ENCODE measurements at places on chromosomes 7 and 10.

- no peak for DNase-seq
Measured at GRCh38 chr7:70637726-70638125, 494.2 kb upstream of the GALNT17 start.

DNA sequence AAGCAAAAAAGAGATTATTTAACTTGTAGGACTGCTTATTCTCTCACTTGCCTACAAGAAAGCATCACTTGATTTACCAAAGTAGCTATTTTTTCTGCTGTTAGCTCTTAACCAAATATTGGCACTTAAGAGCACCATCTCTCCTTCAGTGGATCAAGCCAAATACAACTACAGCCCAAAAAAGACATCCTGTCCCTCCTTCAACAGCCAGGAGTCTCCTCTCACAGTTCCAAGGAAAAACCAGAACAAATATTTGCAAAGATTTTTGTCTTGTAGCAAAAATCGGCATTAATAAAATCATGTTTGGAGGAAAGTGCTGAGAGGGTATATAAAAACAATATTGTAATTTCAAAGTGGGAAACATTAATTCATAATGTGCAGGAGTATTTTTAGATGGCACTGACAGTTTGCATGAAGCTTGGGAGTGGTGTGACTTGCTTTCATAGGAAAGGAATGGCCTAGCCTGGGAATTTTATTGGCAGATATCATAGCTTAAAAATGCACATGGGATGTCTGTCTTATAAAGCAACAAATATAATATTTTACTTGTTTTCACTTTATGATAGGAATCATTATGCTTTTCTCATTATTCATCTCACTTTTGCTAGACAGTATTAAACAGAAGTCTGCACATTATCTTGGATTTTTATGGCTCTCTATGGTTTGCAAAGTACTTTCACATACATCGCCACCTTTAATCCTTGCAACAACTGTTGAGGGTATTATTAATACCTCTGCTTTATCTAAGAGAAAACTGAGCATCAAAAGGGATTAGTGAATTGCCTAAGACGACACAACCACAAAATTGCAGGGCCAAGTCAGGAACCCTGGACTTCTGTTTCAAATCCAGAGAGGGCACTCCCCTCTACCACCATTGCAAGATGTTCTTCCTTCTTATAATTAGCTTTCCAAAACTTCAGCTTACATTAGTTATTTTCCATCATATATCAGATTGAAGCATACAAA, 103.5 kb downstream of the AGMO start:
- no peak for DNase-seq

- DNase-seq, result no peak
Measured at GRCh38 chr10:70730955-70731354, 54.2 kb downstream of the TBATA start.

DNA sequence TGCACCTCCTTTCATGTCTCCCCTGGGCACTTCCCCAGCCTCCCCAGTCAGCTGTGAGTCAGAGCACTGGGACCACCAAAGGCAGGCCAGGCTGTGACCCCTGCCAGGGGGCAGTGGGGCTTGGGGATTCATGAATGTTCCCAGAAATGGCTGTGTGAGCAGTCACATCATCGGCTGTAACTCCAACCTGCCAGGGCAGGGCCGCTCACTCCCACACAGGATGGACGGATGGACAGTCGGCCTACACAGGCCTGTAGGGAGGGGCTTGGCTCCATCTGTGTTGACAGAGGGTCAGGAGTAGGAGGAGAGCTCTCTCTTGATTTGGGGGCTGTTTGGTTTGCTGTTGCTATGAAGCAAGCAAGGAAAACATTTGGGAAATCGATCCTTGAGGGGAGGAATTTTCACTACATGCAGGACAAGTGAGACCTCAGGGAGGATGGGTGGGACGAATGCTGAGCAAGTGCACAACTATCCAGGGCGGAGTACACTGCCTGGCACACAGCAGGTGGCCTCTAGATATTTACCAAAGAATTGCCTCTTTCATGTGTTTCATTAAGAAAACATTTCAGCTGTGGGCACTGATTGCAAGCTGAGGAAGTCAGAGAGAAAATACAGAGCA, 2.9 kb upstream of the IGFBP1 start:
- no peak for DNase-seq

GRCh38 chr7:106589198-106589879, 71.6 kb downstream of the CCDC71L start:
- no peak for DNase-seq

- DNase-seq, result no peak
Measured at GRCh38 chr10:133361227-133361626, 3.4 kb upstream of the FUOM start.

Measured in neural crest cell (in vitro differentiated cells).